ENCODE measurements at places on chromosomes 5 and 9.

GRCh38 chr5:94847726-94848125, 229.3 kb downstream of the SLF1 start:
- DNase-seq, result no peak

GRCh38 chr9:36748322-36748899, 175.7 kb downstream of the MELK start:
- no peak for DNase-seq

GRCh38 chr9:118609355-118610044, 759.7 kb downstream of the BRINP1 start:
- DNase-seq, result no peak

GRCh38 chr9:135056541-135056940, 30.9 kb upstream of the OLFM1 start:
- no peak for DNase-seq

DNA sequence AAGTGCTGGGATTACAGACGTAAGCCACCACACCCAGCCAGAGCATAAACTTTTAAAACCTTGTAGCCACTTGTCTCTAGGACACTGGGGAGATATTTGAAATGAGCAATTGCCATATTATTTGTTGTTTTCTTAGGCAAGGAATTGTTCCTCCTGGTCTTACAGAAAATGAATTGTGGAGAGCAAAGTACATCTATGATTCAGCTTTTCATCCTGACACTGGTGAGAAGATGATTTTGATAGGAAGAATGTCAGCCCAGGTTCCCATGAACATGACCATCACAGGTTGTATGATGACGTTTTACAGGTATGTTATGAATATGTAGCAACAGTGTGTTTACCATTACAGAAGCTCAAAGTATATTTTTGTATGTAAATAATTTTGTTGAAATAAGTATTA, 30.5 kb downstream of the SFXN1 start:
- no peak for DNase-seq

DNA sequence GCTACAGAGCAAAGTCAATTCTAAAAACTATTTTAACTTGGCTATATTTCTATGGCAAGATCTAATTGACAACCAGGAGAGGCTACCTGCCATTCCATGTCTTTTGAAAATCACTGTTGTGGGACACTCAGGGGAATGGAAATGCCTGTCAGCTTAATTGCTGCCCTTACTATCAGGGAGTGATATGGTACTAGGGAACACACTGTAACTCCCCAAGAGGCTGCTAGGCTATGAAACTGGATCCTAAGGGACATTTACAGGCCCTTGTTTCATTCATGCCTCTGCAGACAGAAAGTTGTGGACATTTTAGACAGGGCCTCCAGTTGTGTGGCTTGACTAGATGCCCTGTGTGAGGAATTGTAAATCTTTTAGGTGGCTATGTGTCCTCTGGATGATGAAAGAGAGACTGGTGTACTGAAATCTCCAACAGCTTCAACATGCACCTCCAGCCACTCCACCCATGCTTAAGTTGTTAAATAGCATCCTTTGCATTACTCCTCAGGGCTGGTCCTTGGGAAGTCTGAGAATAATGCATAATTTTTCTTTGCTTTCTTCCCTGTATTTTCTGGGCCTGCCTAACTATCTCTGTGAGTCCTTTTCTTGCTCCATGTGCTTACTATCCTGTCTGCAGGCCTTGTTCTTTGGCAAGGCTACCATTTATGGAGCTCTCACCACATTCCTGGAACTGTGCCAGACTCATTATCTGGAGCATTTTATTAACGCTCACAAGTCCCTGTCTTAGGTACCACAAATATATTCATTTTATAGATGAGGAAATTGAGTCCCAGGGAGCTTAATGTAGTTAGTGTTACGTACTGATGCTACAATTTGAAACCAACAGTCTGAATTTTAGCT, 3.2 kb downstream of the MROH2B start:
- DNase-seq, result no peak

GRCh38 chr5:174559566-174560090, 164.8 kb upstream of the MSX2 start:
- no peak for DNase-seq

- no peak for DNase-seq
These were observed 79.2 kb upstream of the ABCA1 start for GRCh38 chr9:105007143-105007542.

- DNase-seq, result no peak
These were observed 39.1 kb downstream of the PCDH1 start for GRCh38 chr5:141839015-141839513.

GRCh38 chr5:10590226-10590999, 26.5 kb downstream of the ANKRD33B start:
- no peak for DNase-seq

- peak; percentile 48 for DNase-seq
These were observed at the start of gene IRX1 for GRCh38 chr5:3595006-3595961. Gene IRX1 (plus strand): TSS chr5:3595832. CDS start chr5:3596106, 274 bp downstream.

DNA sequence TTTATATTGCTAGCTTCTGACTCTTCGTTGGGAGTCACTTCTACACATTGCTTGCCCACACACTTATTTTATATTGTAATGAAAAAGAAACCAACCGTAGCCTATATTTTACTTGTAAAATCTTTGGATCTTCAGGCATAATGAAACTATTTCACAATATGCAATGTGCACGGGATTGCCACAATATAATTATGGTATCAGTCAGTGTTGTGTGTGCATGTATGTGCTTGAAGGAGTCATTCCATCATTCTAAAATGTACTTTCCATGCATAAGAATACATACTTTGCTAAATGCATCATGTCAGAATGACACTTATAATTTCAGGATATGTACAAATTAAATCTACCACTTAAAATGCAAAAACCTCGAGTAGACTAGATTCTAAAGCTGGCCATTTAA, 64.0 kb upstream of the TLE4 start:
- no peak for DNase-seq

DNA sequence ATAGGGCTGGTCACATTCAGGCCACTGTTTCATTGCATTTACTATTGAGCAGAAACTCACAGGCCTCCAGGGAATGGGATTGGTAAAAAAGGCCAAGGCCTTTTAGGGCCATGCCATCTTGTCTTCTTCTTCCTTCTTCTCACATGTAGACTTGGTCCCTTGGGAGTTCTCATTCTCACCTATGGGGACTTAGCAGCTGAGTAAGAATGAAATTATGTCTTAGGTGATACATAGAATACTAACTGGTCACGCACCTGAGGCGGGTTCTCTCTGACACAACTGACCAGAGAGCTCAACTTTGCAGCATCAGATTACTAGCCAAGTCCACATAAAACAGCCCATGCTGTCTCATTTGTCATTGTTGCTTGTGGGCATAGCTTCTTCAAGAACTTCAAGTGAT, 641.8 kb downstream of the EFNA5 start:
- DNase-seq, result no peak

DNA sequence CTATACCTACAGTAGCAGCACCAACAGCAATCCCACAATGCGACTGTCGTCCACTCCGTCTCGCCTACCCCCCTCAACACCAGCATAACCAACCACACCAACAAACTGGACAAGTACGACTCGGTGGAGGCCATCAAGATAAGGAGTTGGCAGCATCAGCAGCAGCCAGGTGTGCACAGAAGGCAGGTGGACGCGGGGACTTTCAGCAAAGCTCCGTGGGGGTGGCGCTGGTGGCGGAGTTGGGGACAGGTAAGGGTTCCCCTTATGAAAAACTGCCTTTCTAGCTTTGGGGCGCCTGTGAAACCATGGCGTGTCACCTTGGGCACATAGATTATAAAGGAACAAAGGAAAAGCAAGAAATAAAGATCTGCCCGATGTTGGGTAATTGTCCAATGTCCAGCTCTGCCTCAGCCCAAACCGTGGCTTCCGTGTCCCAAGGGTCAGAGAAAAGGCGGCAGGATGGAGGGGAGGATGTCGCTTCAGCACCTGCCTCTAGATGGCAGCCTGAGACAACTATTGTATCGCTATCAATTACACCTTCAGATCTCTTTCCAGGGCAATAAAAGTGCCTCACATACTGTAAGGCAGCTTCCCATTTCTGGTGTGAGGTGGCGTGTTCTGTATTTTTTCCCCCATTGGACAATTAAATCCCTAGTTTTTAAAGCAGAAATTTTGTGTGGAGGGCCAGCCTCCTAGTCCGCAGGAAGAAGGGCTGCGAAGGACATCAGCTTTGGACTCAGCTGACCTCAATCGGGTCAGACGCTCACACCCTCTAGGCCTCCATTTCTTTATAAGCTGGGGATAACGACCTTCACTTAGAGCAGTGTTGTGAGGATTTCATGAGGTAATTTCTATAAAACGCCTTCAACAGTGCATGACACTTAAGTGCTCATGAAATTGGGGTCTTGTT, 58.8 kb downstream of the MTRR start:
- DNase-seq, result peak; percentile 60

- no peak for DNase-seq
These were observed 61.4 kb upstream of the SHISAL2B start for GRCh38 chr5:64628901-64629300.

DNA sequence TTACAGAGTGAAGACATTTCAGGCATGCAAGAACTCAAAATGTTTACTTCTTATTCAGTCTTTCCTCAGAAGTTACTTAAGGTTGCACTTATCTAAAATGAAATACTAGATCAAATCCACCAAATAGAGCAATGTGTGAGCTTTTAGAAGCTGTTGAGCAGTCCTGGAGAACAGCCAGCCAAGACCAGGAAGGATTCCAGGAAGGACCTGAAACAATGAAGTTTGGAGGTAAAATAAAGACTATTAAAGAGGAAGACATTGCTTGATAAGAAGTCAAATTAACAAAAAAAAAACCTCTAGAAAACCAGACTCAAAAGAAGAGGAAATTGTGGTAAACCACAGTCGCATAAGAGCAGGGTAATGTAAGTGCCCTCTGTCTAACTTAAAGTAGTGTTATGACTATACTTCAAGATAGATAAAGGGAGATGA, 156.2 kb upstream of the S1PR3 start:
- DNase-seq, result peak; percentile 6

GRCh38 chr5:579746-580366, 32.3 kb upstream of the CEP72 start:
- DNase-seq, result no peak

DNA sequence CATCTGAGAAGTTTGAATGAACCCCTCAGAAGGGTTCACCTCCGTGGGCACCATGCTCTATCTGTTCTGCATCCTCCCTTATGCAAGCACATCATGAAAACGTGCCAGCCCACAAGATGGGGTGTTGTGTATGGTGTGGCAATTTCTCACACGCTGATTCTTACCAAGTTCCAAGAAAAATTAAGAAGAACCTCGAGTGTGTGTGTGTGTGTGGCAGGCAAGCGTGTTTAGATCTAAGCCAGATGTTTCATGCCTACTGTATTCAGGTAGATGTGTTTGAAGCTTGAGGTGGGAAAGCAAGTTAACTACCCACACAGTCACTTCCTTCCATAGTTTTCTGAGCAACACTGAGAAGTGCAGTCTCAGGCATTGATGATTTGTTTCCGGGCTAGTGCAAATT, 77.7 kb upstream of the GNA14 start:
- no peak for DNase-seq

GRCh38 chr9:12716823-12717600, 23.8 kb downstream of the TYRP1 start:
- DNase-seq, result no peak

GRCh38 chr5:136276946-136277345, 84.0 kb upstream of the SMIM32 start:
- no peak for DNase-seq

Measured in globus pallidus (tissue), 1 donor.